ENCODE measurements at places on chromosomes 11 and 22.

DNA sequence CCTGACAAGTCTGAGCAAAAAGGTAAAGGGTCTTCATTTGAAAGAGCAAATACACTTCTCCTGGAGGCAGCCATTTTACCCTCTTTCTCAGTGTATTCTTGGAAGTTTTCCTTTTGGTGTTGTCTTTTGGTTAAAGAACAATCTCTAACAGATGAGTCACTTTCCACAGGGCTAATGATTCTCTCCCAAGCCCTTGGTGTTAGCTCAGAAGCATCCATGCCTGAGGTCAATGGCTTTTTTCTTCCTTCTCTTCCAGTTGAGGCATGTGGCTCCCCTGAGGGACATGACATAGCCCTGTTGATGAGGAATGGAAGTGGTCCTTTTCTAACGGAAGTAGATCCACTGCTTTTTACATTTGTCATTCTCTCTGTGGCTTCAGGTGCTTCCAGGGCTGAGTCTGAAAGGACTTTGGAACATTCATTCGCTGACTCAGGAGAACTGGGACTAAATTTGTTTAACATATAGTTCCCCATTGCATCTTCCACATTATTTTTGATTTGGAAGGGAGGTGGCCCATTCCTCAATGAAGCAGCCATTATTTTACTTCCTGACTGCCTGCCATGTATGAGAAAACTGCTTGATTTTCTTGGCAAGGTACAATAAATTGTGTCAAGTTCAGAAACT, 13.8 kb upstream of the POGLUT3 start:
- no peak for DNase-seq

- no peak for DNase-seq
These were observed 4.6 kb downstream of the GTPBP1 start for GRCh38 chr22:38710351-38710750.

GRCh38 chr11:2380807-2381350, 3.8 kb downstream of the CD81 start:
- DNase-seq, result peak; percentile 64

GRCh38 chr11:44638032-44638431, 72.6 kb downstream of the CD82 start:
- DNase-seq, result no peak

- no peak for DNase-seq
These were observed 11.6 kb upstream of the TMEM45B start for GRCh38 chr11:129804012-129804411.

GRCh38 chr22:35681454-35682052, 33.3 kb downstream of the APOL6 start:
- no peak for DNase-seq

DNA sequence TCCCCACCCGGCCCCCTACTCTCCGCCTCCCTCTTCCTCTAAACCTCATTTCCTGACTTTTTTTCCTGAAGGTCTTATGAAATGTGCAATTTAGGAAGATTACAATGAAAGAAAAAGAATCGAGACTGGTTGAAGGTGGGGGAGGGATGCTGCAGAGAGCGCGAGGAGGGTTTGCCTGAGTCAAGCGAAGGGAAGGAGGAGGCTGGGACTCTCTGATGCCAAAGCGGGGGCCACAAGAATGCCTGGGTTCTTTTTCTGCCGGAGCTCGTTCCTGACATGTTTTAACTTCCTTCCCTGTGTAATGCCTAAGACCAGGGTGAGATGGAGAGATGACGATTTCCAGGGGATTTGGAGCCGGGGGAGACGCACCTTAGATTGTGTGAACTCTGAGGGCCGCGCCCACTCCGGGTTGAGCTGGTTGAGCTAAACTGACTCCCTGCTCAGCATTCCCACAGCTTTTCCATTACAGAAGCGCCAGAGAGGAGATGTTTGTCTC, 270.5 kb upstream of the SORL1-AS1 start:
- no peak for DNase-seq

GRCh38 chr11:114353443-114353842, 46.9 kb downstream of the C11orf71 start:
- DNase-seq, result no peak

DNA sequence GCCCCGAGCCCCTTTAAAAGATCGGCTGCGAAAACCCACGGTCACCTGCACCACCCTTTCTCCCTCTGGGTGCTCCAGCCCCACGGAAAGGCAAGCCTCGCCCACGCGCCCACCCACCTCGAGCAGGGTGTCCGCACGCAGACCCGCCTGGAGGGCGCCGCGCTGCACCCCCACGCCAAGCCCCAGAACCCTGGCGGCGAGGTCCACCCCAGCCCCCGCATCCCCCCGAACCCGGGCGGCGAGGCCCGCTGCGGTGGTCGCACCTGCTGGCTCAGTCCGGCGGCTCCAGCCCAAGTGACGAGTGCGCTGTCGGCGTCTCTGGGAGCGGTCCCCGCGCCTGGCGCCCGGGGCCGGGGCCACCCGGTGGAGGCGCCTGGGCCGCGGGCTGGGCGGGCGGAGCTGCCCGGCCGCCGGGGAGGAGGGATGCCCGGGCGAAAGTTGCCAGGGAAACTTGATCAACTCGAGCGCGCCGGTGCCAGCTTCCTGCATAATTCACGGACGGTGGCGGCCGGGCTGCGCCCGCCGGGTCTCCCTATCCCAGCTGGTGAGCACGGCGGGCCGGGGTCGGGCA, 1.1 kb downstream of the SHANK2 start:
- peak; percentile 48 for DNase-seq

- no peak for DNase-seq
These were observed 4.5 kb upstream of the MAPK8IP1 start for GRCh38 chr11:45880772-45881570.

DNA sequence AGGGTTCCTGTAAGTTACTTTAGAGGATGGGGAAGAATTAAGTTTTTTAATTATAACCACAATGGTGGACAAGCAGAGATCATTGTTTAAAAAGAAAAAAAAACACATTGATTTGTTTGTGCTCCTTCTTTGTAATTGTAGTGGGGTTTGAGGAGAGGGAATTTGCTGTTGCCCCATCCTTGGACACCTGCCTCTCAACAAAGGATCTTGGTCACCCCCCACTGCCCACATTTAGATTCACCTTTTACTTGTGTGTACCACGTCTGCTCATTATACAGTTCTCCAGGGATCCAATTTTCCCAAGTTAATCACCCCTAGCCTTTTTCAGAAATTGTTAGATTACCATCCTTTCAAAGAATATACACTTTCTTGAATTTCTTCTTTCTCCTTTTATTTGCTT, 53.0 kb downstream of the DNAJC24 start:
- DNase-seq, result no peak

DNA sequence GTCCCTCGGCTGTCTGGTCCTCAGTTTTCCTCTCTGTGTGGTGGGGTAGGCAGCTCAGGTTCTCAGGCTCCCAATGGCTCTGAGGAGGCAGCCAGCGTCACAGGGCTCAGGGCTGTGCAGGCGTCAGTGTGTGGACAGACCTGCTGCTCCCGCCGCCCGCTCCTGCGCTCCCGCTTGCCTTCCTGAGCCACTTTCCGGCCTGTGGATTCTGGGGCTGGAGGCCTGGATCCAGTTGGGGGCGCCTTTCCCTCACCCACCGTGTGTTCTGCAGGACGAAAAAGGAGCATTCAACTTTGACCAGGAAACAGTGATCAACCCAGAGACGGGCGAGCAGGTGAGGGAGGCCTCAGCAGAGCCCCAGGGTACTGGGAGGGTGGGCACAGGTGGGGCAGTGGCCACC, 14.7 kb downstream of the DPP3 start:
- no peak for DNase-seq

- no peak for DNase-seq
These were observed 6.1 kb downstream of the ARVCF start for GRCh38 chr22:20010307-20011122.

DNA sequence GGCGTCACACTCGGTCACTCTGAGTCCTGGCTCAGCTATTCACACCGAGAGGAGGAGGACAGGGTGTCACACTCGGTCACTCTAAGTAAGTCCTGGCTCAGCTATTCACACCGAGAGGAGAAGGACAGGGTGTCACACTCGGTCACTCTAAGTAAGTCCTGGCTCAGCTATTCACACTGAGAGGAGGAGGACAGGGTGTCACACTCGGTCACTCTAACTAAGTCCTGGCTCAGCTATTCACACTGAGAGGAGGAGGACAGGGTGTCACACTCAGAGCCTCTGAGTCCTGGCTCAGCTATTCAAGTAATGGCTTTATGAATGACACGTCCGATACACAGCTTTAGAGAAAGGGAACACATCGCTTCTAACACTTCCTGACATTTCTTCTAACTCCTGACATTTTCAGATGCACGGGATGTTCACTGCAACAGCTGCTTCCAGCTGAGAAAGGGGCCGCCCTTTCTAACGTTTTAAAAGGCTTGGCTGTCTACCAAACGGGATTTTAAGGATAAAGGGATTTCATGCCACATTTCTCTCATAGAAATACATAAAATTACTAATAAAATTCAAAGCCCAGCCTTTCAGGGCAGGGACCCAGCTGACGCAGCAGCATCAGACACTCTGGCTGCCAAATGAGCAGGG, 28.1 kb downstream of the DRD4 start:
- no peak for DNase-seq

DNA sequence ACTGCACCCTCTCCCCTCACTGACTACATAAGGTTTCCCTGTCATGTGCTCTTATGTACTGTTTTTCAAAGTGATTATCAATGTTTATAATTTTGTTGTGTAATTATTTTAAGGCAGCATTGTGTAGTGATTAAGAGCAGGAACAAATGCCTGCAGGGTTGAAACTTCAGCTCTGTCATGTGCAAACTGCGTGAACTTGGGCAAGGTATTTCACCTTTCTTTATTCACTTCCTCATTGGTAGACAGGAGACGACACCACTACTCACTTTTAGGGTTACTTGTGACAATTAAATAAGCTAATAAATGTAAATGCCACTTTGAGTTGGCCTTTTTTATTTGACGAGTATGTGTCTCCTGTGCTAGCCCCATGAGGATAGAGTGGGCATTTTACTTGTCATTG, 86.5 kb upstream of the E2F8 start:
- DNase-seq, result no peak

GRCh38 chr22:45336971-45337431, 27.3 kb downstream of the FAM118A start:
- no peak for DNase-seq

DNA sequence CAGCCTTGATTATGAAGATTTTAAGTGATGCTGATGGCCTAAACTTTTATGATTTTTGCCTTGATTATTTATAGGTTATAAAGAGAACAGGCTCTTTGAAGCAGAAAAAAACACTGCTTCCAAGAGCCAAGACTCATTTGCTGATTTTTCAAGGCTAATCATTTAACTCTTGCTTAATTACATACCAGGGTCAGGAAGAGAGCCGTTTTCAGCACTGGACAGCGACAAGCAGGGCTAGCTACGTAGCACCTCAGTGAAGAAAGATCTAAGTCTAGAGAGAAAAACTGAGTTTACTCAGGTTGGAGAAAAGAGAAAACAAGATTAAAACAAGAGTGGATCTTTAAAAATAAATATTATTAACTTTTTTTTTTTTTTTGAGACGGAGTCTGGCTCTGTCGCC, 615.4 kb upstream of the B3GAT1 start:
- DNase-seq, result peak; percentile 22

GRCh38 chr22:21933910-21934309, 18.7 kb downstream of the PPM1F start:
- DNase-seq, result no peak
